Activated CD8-positive, alpha-beta T cell treated with anti-CD3 and anti-CD28 coated beads for 36 hours (primary cell): ENCODE measurements at places on chromosomes 12 and 14. TPM values are rescaled to one million over a fixed set of nuclear protein-coding genes. Genes with fewer than 3 reads are reported as not detected.

- peak; percentile 52 for DNase-seq
These were observed 1322.1 kb downstream of the TMEM121 start for GRCh38 chr14:106848330-106849121.

GRCh38 chr12:109833307-109834189 lies at the start of gene TRPV4:
Gene TRPV4 (minus strand): TSS chr12:109833398. CDS start chr12:109814796, 18,602 bp downstream.
- no peak for DNase-seq

P2RX2 gene
- not detected for total RNA-seq

GRCh38 chr14:52044791-52045522 lies 23.9 kb downstream of the NID2 start:
- no peak for DNase-seq

RND1 gene
- 3.2 TPM for total RNA-seq
